Hematopoietic multipotent progenitor cell (in vitro differentiated cells): ENCODE measurements at places on chromosomes 4 and X.

DNA sequence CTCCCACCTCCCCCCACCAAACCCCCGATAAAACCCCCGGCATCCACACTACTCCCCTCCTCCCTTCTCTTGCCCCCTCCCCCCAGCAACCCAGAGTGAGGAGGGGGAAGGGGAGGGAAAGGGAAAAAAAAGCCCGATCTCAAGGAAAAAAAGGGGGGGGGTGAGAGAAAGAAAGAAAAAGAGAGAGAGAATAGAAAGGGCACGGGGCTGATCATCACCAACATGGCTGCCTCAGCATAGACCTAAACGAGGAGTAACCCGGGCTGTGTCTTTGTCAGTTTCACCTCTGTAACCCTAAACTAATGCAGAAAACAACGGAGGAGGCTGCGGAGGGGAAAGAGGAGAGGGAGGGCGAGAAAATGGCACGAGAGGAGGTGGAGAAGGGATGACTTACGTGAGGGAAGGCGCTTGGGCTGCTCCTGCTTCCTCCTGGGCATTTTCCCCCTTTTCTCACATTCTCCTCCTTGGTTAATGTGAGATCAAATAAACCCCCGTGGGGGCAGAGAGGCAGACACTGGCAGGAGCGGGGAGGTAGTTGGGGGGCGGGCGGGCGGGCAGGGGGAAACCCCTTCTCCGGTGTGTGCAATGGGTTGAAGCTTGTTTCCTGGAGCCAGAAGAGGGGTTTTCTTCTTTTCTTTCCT lies 532 bp downstream of the ZNF827 start:
- peak; percentile 35 for DNase-seq

GRCh38 chrX:19760345-19760744 lies 127.1 kb downstream of the SH3KBP1 start:
- DNase-seq, result no peak

GRCh38 chr4:56147371-56147770 lies 198.6 kb downstream of the CEP135 start:
- no peak for DNase-seq

GRCh38 chrX:112822892-112823291 lies 17.7 kb downstream of the AMOT start:
- DNase-seq, result no peak

- no peak for DNase-seq
Measured at GRCh38 chr4:37400241-37400881, 155.8 kb downstream of the NWD2 start.

- no peak for DNase-seq
Measured at GRCh38 chrX:133482056-133482952, 67.0 kb upstream of the GPC4 start.

DNA sequence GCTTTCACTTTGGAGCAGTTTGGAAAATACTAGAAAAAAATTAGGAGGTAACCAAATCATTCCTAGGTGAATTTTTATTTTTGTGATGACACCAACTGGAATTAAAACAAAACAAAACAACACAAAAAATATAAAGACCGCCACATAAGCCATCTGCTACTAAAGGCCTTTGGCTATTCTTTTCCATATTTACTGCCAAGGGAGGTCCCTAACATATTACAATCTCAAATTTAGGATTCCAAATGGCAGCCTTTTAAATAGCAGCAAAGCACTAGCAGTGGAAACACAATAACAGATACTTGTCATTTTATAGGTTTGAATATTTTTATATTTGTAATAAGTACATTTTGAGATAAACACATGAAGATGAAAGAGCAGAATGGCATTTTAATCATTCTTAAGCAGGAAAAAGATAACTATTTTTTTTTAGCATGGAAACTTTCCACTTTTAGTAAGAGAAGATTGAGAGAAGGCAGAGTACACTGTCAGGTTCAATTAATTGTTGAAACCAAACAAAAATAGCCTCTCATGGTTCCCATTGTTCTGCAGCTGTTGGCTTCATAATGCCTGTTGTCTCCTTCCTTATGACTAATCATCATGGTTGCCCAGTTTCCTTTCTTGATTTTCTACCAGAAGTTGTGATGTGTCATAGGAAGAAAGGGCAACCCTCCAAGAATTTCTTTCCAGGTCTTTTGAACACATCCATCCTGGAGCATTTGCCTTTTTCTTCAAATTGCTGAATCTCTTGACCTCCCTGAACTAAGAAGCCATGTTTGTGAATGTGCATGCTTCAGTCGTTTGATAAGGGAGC lies 219.0 kb upstream of the EMCN start:
- DNase-seq, result no peak

GRCh38 chrX:39839371-39839770 lies 258.4 kb downstream of the BCOR start:
- no peak for DNase-seq

DNA sequence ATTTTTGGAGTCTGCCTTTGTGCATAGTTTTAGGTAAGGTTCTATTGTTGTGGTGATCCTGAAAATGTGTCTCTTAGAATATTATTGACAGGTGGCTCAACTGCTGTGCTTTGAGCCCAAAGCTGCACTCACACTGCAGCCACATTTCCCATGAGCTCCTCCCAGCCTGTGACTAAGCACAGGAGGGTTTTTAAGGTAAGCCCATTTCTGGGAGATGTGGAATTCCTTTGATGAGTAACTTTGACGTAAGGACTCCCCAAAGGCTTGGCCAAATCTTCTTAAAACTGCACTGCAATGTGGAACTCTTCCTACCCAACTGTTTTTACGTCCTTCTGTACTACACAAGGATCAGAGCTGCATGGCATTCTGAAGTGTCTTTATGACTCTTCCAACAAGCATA lies 20.0 kb upstream of the TMPRSS11A start:
- DNase-seq, result no peak

DNA sequence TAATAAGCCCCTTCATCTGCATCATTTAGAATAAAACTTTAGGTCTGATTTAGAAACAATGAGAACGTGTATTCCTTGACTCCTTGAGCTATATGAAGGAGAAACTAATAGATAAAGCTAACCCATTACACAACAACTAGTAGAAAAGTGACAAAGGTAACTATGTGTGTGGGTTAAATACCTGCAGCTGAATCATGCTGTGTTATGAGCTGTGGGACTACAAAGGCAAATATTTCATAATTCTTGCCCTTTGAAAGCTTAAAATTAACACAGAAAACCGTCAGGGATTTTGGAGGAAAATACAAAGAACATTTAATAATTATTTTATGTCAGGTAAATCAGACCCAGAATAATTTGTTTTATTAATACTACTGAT lies 898 bp upstream of the NDP start:
- DNase-seq, result no peak

DNA sequence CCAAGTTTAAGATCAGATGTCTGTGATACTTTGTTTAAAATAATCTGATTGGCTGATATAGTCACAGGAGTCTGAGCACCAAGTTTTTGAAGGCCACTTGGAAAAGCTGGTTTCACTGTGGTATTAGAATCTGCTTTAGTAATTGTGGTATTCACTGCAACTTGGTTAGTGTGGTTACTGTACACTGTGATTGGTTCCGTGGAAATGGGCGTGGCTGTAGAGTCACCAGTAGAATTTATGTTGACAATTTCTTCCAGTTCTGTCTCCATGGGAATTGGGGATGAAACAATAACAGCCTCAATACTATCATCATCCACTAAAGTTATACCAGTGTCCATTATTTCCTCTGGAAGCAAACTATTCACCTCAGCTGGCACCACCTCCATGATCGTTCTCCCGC lies 26.2 kb downstream of the LIN54 start:
- peak; percentile 38 for DNase-seq

GRCh38 chrX:140764401-140764919 lies 54.9 kb downstream of the LINC00632 start:
- no peak for DNase-seq

DNA sequence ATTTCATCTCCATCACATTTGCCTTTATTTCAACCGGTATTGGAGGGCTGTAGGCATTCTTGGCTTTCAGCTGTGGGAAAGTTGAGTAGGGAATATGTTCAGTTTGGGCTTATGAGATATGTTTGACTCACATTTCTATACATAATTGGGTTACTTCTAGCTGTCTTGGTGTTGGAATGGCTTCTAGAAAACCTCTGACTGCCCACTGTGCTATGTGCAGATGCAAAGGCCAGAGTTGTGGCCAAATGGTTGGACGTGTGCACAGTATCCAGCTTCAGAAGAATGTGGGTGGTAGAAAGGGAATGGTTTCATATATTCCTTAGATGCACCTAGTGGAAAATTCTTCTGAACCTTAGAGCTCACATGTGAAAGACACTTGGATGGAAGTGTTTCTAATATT lies 92.6 kb upstream of the H2AZ1 start:
- DNase-seq, result no peak

GRCh38 chrX:103464774-103465117 lies 54.5 kb downstream of the RAB40A start:
- DNase-seq, result peak; percentile 61

DNA sequence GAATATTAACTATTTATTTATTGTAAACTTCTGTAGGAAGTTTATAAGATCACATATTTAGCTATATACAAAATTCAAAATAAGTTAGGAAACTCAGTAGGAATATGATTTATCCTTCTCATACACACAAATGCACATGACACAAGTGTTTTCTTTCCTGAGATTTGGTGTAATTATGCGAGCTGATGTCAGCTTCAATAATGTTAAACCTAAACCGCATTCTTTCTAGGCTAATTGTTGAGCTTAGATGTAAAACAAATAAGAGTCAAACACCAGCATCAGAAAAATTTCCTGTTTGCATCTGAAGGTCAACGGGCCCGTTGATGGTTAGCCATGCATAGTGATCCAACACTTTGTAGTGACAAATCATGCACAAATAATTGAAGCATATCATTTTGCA lies 30.8 kb downstream of the RASGEF1B start:
- no peak for DNase-seq

GRCh38 chr4:103915224-103915869 lies 195.6 kb upstream of the TACR3 start:
- peak; percentile 21 for DNase-seq

DNA sequence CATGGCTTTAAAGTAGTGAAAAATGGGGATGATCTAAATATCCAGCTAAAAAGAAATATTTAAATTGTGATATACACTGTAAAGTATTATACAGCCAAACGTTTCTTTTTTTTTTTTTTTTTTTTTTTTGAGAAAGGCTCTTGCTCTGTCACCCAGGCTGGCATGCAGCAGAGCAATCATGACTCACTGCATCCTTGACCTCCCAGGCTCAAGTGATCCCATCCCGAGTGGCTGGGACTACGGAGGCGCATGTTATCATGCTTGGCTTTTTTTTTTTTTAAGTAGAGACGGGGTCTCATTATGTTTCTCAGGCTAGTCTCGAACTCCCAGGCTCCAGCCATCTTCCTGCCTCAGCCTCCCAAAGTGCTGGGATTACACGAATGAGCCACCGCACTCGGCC lies 17.1 kb downstream of the SMIM14 start:
- no peak for DNase-seq

DNA sequence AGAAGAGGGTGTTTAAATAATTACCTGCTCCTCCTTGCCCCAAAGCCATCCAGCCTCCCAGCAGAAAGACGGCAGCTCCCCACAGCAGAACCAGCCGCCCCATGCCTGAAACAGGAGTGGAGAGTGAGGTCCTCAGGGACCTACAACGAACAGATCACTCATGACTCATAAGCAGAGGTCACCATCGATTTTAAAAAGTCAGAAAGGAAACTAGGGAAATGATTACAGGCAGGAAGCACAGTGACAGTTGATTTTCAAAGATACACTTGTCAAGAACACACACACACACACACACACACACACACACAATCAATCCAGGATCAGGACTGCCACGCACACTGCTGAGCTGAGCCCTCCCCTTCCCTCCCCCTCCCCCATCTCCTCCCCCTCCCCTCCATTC lies at the start of gene CRLF2:
TSS of gene CRLF2 (minus strand) at position 118 of the 400 bp plus-strand sequence. CDS start at position 103, 15 bp downstream.
- DNase-seq, result no peak

DNA sequence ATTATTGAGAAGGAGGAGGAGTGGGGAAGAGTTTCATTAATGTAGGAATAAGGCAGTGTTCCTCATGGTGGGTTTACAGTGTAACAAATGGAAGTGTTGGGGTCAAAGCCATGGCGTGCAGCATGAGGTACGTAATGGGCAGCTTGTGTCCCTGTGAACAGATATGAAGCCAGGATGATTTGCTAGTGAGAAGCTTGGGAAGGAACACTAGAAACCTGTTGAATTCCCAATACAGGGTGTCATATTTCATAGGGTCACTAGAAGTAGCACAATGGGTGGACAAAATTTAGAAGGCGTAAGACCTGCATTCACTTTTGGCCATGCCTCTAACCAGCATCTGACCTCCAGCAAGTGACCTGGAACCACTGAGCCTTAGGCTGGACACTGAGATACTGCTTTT lies 6.8 kb downstream of the PYURF start:
- DNase-seq, result no peak

DNA sequence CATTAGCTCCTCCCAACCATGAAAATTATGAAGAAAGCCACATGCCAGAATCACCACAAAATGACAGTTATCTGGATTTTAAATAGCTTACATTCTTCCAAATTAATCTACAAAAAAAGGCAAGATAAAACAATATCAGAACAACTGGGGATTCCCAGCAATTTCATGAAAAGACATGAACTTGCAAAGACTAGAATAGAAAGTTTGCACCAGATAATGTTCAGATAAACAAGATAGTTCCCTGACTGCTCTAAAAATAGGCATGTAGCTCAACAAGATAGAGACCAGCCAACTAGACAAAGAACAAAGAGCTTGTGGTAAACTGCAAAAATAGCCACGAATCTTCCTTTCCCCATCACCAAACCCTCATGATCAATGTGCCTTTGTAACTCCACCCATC lies 30.3 kb upstream of the DDX53 start:
- DNase-seq, result no peak

DNA sequence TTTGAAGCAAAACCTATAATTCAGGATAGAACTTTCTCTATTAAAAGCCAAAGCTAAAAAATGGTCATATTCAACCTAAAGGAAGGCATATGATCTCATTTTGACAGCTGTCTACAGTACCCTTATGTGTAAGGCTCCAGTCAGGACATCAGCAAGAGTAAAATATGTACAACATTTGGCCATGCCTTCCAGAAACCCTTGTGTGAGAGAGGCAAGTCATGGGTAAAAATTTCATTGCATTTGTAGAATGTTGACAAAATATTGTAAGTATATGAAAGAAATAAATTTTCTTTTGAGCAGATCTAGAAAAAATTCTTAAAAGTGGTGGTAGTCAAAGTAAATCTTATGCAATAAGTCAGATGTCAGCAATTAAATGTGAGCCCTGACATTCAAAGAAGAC lies 132.3 kb downstream of the SLC39A8 start:
- DNase-seq, result no peak

- DNase-seq, result no peak
Measured at GRCh38 chr4:860561-860960, 34.6 kb upstream of the CPLX1 start.

DNA sequence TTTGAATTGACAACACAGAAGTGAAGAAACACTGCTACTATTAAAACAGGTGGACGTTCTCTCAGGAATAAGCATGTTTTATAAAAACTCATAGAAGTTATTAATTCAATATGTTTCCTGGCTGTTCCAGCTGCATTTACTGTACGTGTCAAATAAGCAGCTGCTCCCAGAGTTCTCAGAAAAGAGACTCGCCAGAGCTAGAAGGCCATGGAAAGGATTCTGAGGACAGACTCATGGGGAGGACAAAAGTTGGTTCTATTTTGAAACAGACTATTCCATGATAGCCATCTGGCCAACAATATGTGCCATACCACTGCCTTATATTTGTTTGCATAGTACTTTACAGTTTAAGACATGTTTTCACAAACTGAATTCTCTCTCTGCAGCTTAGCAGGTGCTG lies 136.5 kb downstream of the NR3C2 start:
- no peak for DNase-seq

- no peak for DNase-seq
Measured at GRCh38 chrX:17052210-17052609, 105.8 kb downstream of the REPS2 start.
